ENCODE measurements at places on chromosomes 11 and 22. TPM values are rescaled to one million over a fixed set of nuclear protein-coding genes. Genes with fewer than 3 reads are reported as not detected.

DNA sequence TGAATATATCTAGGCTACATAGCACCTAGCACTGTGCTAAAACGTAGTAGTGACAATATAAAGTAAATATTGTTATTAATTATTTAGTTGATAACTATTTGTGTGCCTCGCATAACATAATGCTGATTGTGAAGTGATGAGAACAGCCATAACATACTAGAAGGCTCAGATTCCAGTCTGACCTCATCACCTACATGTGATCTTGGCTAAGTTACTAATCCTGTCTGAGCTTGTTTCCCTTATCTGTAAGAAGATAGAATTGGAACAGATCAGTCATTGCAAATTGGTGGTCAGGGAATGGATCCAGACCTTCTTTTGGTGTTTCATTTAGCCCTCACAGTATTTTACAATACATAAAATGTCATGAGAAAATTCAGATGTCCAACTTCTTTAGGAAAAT is 103.4 kb upstream of the SEZ6L start:
- no peak for DNase-seq

DNA sequence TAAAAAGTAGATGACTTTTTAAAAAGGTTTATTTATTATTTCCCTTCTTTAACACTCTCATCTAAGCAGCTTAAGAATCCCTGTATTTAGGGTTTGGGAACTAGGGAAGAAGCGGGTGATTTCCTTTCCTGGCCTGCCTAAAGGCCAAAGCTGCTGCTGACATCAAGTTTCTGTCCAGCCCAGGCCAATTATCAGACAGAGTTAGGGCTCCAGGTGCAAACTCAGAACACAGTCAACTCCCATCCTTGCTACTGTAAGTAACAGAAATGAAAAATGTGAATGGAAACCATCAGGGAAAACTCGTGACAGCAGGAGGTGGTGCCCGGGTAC is 108.9 kb downstream of the CCDC81 start:
- no peak for DNase-seq

DNA sequence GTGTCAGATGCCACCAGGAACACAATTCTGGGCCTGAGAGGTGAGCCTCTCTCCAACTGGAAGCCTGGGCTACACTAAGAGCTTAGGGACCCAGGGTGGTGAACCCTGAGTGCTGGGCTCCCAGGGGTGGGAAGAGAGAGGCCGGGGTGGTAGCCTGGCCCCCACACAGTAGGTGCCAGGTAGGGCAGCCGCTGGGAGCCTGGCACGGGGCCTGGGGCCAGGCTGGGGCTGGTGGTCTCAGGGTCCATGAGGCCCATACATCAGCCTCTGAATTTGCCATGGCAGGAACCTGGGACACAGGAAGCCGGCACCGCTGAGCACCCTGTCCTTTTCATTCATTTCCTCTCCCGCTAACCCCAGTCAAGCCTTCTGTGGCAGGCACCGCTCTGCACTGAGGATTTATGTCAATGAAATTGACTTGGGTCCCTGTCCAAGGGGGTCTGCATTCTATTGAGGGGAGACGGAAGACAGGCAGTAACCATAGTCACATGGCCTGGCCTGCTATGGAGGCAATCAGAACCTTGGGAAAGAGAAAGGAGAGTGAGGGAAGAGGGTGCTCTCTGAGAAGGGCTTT is 8.6 kb downstream of the MYEOV start:
- DNase-seq: no peak

RASSF10 gene
- 0.36 TPM for total RNA-seq

- DNase-seq: no peak
Measured at GRCh38 chr11:107682171-107682570, 29.7 kb downstream of the SLN start.

DNA sequence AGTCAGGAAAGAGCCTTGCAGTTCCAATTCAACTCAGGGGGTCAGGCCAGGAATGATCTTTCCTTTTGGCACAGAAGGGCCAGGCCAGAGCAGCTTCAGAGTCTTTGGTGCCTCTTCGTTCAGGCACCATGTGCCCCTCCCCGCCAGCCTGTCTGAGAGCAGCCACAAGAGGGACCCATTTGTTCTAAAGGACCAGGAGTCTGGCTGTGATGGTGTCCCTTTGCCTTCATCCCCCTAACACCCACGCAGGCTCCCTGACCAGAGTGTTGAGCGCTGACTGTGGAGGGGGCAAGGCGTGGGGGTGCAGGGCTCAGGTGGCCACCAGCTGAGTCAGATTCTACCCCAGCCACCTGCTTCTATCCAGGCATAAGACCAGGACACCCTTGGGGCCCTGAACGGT is 156.4 kb downstream of the TTC17 start:
- no peak for DNase-seq

- no peak for DNase-seq
Measured at GRCh38 chr22:49064836-49065235, 762.8 kb downstream of the BRD1 start.

DNA sequence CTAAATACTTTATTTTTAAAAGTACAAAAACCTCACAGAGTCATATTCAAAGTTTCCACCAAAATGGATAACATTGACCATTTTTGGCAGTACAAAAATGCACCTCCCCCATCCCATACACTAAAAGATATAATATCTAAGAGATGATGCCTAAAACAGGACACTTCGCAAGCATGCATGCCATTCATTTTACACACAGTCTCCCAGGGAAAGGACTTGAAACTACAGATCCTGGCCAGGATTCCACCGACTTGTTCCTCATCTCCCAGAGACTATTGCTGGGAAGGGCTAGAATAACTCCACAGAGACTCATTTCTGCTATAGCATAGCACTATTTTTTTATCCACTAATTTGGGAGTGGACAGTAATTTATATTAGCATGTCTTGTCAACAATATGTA is 81.7 kb downstream of the MTNR1B start:
- no peak for DNase-seq

DNA sequence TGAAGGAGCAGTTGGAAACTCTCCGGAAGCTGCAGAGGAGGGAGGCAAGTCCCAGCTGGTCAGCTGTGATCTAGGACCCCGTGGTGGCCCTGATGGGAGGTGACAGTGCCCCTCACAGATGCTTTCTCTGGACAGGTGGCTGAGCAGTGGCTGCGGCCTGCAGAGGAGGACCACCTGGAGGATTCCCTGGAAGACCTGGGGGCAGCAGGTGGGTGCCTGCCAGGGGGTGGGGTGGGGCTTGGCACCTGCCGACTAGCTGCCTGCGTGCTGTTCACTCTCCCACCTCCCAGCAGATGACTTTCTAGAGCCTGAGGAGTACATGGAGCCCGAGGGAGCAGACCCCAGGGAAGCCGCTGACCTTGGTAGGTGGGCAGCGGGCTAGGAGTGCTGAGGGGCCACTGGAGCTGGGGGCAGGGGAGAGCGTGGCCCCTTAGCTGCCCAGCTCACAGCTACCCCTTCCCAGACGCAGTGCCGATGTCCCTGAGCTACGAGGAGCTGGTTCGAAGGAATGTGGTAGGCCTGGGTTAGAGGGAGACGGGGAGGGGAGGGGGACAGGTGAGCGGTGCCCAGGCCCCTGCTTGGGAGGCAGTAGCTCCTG is 3.1 kb downstream of the SCO2 start:
- DNase-seq: no peak

Measured in SJCRH30 (cell line).